ENCODE measurements at places on chromosomes 7 and 10. TPM values are rescaled to one million over a fixed set of nuclear protein-coding genes. Genes with fewer than 3 reads are reported as not detected.

DNA sequence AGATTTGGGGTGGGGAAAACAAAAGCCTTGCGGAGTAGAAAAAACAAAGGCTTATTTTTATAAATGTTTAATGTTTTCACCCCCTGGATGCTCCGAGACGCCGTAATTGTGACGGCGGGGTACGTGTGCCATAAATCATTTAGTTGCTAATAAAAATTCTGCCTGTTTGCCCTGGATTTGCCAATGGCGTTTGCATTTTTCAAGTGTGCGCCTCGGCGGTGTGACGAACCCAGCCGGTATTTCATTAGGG is 2.5 kb upstream of the TNRC18 start:
- no peak for DNase-seq

DNA sequence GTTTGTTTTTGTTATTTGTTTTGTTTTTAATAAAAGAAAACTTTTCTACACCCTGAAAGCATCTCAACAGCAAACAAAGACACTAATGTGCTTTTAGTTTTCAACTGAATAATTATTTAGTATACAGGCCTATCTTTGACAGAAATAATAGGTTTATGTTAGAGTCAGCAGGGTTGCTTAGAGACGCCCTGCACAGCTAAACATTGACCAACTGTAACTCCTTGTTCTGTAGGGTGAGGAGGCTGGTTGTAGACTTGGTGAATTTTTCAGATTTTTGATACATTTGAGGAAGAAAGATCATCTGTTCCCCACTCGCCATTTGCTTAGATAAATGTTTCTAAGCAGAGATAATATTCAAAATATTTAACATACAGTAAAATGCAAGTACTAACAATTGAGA is 103.1 kb downstream of the CALCR start:
- DNase-seq: no peak

DNA sequence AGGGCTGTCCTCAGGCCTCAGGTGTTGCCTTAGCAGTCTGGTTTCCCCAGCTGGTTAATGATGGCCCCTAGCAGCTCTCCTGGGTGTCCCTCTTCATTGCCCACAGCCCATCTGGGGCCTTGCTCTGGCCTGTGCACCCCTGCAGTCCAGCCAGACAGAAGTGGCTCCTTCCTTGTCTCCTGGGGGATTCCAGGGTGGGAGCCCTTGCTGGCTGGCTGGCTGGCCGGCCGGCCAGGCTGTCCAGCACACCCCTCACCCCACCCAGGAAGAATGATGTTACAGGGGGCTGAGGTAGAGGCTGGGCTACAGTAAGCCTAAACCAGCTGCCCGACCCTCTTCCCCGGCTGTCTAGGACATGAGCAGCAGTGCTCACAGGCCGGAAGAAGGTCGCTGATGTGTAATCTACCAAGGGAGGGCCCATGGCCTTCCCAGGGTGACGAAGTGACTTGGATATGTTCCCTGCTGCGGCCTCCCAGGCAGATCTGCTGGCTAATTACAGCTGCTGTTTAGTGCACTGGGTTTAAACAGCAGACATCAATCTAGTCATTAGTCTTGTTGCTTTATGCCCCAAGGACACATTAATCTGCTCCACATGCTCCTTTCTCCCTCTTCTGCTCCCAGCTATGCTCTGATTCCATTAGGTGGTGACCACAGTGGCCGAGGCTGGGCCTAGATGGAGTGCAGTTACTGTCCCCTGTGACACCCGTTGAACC is 53.8 kb upstream of the LRRC4 start:
- DNase-seq: peak; percentile 23

- DNase-seq: no peak
Measured at GRCh38 chr7:159122276-159122675, 22.4 kb downstream of the VIPR2 start.

DNA sequence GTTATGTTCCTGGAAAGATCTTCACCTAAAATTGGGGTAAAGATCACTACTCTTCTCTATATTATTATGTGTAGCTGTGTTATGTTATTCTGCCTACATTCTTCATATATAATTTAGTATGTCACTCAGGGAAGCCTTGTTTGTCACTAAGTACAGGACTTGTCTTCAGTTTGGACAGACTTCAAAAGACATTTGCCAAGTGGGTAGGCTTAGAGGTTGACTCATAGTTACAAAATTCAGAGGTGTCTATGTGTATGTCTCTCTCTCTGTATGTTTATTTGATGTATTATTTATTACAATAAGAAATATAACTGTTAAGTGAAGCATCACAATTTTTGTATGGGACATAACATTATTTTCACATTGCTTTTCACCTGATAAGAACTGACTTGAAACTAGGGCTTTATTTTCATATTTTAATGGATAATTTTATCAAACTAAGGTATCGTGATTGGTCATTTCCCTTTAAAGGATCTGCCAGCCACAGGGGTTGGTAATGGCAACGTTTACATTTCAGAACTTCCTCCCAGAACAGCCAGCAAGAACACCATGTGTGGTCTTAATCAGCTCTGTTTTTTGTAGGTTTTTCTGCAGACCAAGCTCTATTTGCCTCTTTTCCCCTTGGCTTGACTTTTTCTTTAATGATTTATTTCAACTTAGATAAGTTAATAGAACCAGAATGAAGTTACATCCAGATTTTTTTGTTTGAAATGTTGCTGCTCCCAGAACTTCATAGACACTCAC is 262.1 kb upstream of the CACNA2D1 start:
- DNase-seq: no peak

DNA sequence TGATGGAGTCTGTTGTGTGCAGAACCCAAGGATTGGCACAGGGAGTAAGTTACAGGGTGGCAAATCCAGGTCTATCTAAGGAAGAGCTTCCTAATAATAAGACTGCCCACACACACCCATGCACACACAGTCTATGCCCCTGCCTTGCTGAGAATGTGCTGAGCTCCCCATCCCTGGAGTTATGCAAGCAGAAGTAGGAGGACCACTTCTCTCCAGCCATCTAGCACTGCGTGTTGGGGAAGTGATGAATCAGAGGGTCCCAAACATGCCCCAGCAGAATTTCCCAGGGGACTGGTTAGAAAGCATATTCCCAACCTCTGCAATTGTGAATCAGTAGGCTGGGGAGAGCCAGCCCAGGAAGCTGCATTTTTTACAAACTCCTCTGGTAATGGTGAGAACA is 117.2 kb downstream of the CDH23 start:
- no peak for DNase-seq

GRCh38 chr7:2526659-2527504 is 7.3 kb downstream of the LFNG start:
- DNase-seq: no peak

DNA sequence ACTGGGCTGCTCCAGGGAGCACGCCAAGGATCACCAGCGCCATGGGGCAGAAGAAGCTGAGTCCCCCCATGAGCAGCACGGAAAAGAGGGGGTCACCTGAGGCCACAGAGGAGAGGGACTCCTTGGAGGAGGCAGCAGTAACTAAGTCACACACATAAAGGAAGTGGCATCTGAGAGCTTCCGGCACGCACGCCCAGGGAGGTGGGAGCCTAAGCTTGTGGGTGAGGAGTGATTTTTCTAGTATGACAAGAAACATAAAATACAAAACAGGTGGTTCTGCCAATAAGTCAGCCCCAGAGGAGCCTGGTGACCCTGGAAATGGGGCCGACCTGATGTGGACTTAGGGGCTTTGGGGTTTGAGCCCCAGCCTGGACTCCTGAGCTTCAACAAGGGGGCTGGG is 60.8 kb downstream of the CARD11 start:
- DNase-seq: no peak

DNA sequence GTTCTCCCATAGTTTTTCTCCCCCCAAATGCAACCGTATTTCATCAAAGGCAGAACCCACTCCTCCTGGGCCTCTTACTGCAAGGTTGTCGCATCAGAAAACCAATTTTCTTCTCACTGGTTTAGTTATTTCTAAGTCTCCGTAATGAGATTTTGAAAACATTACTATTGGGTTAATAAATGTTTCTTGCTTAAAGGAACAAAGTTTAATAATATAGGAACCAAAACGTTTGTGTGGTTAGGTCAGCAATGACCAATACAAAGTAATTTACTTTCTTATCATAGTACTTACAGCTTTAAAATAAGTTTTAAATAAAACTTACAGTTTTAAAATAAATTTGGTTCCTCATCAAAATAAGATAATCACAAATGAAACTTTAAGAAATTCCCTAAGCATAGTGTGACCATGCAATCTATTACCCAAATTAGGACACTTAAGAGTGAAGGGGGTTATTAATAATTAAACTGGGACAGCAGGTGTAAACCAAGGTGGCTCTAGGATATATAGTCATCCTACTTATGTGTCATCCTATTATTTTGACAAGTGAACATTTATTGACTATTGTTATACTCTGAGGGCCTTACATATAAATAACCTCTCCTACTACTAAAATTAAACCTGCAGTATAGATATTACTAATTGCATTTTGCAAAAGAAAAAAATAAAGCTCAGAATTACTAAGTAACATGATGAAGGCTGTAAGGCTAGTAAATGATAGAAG is 415.4 kb upstream of the LRRN3 start:
- DNase-seq: no peak

- DNase-seq: no peak
Measured at GRCh38 chr7:149870274-149870673, 3.5 kb upstream of the ATP6V0E2 start.

The IGFBP3 gene
- polyA plus RNA-seq: 183 TPM

The LRRC4 gene
- polyA plus RNA-seq: 0.98 TPM

The MYH16 gene
- polyA plus RNA-seq: not detected

The SKIDA1 gene
- 0.61 TPM for polyA plus RNA-seq

The LRRD1 gene
- polyA plus RNA-seq: not detected

The GATA3 gene
- polyA plus RNA-seq: 17.9 TPM

The ABCA13 gene
- polyA plus RNA-seq: 0.22 TPM
